ENCODE measurements at places on chromosomes 4 and X.

GRCh38 chrX:109890910-109891502 lies 111.9 kb upstream of the TMEM164 start:
- DNase-seq = peak; percentile 15

DNA sequence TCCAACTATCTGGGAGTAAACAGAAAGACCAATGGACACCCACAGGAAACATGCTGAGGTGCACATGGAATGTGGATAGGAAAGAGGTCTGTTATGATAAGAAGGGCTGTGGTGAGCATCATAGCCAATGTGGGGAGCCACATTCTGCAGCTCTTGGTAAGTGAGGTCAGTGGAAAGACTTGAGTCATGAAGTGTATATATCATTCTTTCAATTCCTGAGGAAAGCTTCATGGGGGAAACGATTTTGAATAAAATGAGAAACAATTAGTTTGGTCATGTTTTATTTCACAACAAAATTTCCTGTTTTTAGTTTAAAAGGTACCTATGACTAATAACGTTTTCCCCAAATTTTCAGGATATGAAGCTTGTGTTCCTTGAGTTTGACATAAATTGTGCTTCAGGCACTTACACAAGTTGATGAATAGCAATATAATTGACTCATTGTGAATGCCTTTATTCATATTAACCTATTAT lies 41.4 kb upstream of the RASSF6 start:
- DNase-seq = no peak

GRCh38 chr4:109155084-109155483 lies 147.4 kb downstream of the COL25A1 start:
- no peak for DNase-seq

DNA sequence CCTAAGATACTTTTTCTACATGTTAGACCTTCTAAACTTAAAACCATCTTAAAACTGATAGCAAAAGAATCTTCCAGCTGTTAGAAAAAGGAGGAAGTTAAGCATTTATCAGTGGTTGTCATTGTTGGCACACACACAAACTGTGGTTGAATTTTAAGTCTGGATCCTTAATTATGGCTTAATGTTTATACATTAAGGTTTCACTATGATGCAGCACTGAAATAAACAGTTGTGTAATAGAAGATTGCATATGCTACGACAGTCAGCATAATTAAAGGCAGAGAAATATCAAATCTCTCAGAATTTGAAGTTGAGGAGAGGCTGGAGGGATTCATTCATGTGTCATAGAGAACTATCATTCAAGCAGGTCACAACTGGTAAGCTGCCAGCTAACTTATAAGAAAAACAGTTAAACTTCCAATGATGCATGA lies 32.3 kb downstream of the ADGRA3 start:
- no peak for DNase-seq

DNA sequence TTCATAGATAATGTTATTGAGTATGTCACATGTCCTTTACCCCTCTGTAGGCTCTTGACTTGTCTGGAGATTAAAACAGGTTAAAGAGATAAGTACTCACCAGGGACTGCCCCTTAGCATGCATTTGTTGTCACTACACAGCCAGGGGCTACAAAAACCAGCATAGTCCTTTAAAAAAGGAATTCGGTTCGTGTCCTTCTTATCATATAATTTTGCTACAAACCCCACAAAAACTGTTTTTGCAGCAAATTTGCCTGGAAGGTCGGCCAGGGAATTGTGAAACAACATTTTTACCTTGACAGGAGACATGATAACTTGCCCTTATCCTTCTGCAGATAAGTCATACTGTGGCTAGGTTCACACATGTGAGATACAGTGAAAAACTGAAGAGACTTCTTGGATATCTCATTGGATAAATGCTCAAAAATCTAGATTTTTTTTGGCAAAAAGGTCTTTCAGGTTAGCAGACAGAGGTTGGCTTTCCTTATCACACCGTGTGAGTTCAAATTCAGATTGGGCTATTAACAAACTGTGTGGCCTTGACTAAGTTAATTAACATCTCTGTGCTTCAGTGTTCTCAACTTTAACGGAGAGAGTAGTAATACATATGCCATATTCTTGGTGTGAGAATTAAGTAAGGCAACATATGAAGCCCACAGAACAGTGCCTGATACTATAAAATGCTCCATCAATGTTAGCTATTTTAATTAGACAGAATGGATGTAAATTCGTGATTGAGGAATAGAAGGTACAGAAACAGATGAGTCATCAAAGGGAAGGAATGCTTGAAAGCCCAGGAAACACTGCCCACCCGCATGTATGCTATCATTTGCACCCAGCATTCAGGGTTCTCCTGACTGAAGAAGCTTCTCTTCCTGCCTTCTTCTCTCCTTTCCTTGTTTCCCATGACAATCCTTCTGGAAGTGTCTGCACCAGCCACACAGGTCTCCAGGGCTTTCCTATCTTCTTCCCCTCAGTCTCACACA lies 30.0 kb downstream of the FAM9C start:
- DNase-seq = no peak
